Stimulated activated CD4-positive, alpha-beta T cell treated with anti-CD3 and anti-CD28 coated beads, Interleukin-12 subunit alpha, Interleukin-12 subunit beta, amount 100 ng/mL, for 48 hours (primary cell): ENCODE measurements at places on chromosomes 4 and X.

DNA sequence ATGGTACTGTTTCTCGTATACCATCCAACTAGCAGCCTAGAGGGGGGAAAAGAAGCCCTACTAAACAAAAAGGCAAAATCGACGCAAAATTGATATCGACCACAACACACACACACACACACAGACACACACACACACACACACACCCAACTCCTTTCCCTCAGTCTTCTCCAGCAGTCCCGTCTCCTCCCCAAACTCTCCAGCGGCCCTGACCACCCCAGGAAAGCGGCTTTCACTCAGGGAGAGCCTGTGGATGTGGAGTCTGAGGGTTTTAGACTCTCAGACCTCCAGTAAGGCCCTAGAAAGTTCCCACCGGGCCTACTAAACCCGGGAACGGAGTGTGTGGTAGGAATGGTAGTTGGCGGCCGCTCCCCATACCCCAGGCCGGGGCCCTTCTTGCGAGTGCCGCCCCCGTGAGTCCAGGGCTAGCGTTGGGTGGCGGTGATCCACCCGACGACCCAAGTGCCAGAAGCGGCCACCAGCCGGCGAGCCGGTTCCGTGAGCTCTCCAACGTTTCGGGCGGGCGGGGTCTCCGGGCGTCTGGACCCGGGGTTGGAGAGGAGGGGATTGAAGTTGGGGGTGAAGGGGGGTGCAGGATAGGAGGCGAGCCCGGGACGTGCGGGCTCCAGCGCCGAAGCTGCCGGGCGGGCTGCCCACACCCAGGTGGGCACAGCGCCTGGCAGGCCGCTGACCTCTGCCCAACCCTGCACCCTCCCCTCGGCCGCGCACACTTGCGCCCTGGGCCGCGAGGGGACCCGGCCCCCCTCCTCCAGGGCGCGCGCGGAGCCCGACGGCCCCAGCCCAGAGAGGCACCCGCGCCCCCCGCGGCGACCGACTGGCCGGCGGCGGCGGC lies 13.7 kb downstream of the ARX start:
- DNase-seq, result no peak

DNA sequence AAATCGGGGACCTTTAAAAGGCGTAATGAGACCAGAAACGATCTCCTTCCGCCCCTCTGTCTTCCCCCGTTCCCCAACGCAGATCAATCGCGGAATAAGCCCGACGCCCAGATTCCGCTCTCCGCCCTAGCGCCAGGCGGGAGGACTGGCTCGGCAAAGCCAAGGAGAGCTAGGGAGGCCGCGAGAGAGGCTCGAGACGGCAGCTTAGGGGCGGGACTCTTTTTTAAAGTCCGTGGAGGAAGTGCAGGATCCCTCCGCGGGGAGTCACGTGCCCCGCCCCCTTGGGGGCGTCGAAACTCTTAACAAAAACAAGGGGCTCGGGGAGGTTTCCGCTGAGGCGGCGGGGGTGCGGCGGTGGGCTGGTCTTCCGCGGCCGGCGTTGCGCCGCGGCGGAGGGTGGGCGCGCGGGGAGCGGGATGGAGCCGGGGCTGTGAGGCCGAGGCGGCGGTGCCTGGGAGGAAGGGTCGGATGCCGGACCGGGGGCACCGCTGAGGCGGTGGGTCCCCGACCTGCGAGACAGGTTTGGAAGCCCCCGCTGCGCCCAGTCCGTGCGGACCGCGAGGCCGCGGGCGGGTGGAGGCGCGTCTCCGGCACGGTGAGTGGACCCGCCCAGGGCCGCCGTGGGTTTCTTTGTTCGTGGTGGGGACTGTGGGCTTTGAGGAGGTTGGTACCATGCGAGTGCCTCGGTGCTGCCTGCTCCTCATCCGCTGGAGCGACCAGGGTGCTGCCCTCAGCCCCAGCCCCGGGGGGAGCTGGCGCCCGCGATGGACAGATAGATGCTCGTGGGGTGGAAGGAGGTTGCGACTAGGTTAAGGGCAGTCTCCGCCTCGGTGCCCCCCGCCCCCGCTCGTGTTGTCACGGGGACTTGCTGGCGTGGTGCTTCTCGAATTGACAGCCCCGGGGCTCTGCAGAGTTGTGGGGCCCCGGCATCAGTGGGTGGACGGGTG lies at the start of gene CCNG2:
CCNG2 (plus strand) TSS at position 296 of the 947 bp plus-strand sequence. CDS start 1,326 bp downstream, outside the sequence.
- peak; percentile 54 for DNase-seq

DNA sequence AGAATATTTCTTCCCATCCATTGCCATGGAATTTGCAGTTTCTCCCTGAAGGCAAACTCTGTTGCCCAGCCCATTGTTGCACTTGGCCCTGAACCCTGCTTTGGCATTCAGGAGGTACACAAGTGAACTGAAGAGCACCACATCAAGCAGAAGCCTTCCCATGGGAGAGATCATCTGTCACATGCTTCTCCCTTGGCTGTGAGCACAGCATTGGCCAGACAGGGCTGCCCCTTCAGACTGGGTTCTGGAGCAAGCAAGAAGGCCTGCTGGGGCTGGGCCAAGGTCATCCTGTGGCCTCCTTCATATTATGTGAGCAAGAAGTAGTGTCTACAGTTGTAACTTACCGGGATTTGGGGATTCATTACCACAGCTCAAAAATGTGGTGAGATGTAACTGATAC lies 22.7 kb downstream of the SCML1 start:
- no peak for DNase-seq

GRCh38 chr4:81523672-81524327 lies 52.1 kb upstream of the RASGEF1B start:
- no peak for DNase-seq

DNA sequence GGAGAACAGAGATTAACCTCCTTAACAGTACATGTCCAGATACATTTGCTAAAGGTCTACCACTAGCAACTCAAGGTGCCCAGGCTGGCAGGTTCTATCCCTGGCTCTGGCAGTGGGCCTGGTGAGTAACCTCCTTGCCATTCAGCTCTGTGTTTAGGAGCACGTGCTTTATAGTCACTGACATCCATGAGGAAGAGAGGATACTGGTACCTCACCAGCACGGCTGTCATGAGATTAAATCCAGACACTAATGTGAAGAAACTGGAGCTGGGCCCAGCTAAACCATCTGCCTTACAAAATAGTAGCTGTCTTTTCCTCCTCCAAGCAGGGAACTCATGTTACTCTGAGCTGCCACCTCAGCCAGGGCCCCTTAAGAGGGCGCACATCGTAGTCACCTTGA lies 45.3 kb downstream of the GPRASP3 start:
- DNase-seq, result no peak

GRCh38 chr4:123378794-123379193 lies 17.8 kb upstream of the SPRY1 start:
- no peak for DNase-seq

DNA sequence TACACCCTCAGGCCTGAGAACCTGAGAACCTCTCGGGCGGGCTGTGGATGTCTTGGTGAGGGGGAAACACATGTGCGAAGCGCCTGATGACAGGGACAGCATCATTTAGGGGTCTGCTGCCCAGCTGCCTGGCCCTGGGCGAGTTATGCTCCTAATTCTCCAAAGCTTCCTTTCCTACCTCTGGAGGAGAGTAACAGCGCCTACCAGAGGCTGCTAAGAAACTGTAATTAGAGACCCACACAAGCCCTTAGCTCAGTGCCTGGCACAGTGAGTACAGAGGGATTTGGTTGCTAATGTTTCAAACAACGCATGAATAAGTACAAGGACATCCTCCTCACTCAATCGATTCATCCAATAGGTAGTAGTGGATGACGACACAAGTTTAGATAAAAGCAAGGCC lies 40.4 kb downstream of the BCOR start:
- DNase-seq, result no peak

DNA sequence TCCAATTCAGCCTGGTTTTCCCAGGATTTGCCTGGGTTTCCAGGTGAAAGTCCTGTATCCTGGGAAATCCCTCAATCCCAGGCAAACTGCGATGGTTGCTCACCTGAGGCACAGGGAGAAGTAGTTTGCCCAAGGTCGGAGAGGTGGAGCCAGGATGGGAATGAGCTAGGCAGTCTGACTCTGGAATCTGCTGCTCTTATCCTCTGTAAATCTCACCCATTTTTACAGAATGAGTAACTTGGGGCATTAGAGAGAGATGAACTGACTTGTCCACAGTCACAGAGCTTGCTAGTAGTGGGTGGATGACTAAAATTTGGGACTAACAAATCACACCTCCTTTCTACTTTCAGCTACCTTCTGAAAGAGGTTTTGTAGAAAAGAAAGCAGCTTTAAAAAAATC lies 9.8 kb upstream of the ARX start:
- no peak for DNase-seq

DNA sequence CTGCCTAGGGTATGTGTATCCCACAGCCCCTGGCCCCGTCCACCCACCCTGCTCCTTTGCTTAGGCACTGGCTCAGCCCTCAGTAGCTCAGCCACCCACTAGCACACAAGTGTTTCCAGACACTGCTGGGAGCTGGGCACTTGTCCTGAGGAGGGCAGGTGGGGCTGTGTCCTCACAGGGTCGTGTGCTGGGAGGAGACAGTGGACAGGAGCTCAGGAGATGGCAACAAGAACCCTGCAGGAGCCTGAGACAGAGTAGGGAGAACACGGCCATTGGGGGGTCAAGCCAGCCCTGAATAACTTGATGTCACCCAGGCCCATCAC lies 5.5 kb upstream of the CPLX1 start:
- no peak for DNase-seq

DNA sequence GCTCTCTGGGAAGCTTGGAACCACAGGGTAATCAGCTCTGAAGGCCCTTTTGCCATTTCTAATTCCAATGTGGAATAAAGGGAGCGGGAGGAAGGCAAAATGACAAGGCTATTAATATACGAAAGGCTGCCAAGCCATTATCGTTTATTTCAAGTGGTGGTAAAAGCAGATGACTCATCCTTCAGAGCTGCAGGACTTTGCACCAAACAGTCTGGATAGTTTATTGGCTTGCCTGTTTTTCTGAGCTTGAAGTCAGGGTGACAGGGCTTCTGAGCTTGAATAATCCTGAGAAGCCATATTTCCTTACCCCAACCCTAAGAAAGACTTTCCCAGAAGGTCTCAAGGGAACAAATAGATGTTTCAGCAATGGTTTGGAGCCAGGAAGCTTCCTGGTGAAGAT lies 7.7 kb upstream of the GABRE start:
- DNase-seq, result no peak

- no peak for DNase-seq
Observed at GRCh38 chr4:125620066-125620860, 305.5 kb downstream of the FAT4 start.

DNA sequence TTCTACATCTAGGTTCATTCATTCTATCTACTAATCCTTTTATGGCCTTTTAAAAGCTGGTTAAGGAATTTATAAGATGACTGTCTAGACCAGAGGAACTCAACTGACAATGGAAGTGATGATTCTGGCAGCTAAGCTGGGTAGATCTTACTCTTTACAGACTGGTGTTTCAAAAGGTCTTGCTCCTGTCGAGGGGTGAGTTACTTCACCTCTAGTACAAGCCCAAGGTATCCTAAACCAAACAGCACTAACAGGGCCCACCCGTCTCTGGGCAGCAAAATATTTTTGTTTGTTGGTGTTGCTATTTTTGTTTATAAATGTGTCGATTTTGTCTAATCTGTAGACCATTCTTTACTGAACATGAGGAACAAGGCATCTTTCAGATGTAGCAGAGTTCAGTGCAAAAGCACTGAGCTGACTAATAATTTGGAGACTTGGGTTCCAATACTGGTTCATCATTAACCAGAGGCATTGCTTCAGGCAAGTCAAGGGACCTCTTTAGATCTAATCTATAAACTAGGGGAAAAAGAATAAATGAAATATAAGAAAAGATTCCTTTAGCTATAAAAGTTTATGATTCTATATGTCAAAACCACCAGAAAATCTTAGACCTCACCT lies 90.3 kb upstream of the FRG1 start:
- DNase-seq, result no peak

DNA sequence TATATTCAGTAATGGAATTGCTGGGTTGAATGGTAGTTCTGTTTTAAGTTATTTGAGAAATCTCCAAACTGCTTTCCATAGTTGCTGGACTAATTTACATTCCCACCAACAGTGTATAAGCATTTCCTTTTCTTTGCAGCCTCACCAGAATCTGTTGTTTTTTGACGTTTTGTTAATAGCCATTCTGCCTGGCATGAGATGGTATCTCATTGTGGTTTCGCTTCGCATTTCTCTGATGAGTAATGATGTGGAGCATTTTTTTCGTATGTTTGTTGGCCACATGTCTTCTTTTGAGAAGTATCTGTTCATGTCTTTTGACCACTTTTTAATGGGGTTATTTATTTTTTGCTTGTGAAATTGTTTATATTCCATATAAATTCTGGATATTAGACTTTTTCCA lies 13.6 kb upstream of the MAGED4B start:
- no peak for DNase-seq

DNA sequence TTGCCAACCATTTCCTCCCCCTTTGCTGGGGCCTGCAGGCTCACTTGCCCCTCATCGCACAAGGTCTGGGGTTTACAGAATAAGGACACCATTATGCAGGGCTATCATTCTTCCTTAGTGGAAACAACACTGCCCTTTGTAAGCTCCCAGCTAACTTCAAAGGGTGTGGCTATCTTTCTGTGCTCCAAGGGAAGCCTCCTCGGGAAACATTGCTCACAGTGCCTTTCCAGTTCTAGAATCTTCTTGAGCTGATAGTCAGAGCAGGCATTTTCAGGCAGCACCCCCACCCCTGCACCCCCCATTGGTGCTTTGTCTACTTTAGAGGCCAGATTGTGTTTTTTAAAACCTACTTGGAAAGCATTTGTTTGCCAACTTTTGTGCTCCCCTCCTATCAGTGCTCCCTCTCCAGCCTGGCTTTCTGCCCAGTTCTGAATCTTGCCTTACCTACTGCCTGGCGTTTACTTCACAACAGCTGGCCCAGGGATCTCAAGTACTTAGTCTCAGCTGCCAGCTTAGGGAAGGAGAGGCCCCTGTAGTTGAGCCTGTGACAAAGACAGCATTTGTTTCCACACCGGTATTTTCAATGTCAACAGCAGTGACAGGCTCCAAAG lies 53.5 kb downstream of the PLAC1 start:
- DNase-seq, result no peak

DNA sequence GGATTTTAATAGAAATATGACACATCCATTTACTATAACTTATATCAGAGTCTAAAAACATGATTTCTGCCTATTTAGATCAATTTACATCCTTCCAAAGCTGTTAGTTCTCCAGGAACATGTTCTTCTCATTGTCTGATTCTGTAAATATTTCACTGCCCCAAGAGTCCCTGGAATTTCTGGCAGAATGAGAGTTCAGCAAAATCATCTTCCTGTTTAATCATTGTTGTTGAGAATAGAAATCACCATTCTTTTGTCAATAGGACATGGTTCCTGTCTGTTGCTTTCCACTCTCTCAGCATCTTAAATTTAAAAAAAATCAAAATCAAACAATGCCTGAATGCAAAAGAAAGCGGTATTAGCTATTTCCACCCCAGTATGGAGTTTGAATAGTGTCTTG lies 172.8 kb upstream of the FRMPD4 start:
- no peak for DNase-seq
